Right atrium auricular region (tissue), 2 donors: ENCODE measurements at places on chromosomes 13 and 19. TPM values are rescaled to one million over a fixed set of nuclear protein-coding genes. Genes with fewer than 3 reads are reported as not detected.

GRCh38 chr19:12513531-12514061 lies 29.0 kb upstream of the ZNF709 start:
- peak overlapping the region; percentile 9 for H3K4me3 ChIP-seq
- H3K27ac ChIP-seq = no peak overlapping the region
- no peak for DNase-seq
- H3K27me3 ChIP-seq = no peaks in the 10 kb centered on the region
- no peaks in the 10 kb centered on the region for H3K4me1 ChIP-seq
- H3K36me3 ChIP-seq = no peaks in the 10 kb centered on the region

GRCh38 chr19:16001481-16002312 lies 52.9 kb downstream of the OR10H4 start:
- H3K27me3 ChIP-seq = no peaks in the 10 kb centered on the region
- H3K36me3 ChIP-seq = no peaks in the 10 kb centered on the region
- H3K27ac ChIP-seq = no peak overlapping the region
- peak overlapping the region; percentile 21 for H3K4me3 ChIP-seq
- peak; percentile 58 for DNase-seq

GRCh38 chr19:8046569-8047165 lies 5.9 kb upstream of the CCL25 start:
- no peak overlapping the region for H3K27ac ChIP-seq
- H3K27me3 ChIP-seq = no peaks in the 10 kb centered on the region
- H3K4me3 ChIP-seq = no peak overlapping the region

DNA sequence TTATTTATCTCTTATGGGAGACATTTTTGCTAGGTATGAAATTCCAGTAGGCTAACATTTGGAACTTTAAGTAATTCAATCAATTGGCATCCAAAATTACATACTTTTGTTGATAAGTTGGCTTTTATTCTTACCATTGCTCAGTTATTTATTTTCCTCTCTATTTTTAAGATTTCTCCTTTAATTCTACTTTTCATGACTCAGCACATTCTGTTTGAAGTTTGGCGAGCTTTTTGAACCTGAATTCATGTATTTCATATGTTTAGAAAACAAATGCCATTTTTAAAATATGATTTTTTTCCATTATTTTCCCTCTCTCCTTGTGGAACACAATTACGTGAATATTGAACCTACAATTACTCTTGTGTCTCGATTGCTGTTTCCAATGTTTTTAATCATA lies 2896.3 kb upstream of the PCDH20 start:
- no peaks in the 10 kb centered on the region for H3K36me3 ChIP-seq
- no peak for DNase-seq
- no peaks in the 10 kb centered on the region for H3K4me1 ChIP-seq
- no peak overlapping the region for H3K4me3 ChIP-seq

GRCh38 chr19:35031072-35031881 lies 1.0 kb downstream of the SCN1B start:
- H3K27ac ChIP-seq = peak overlapping the region; percentile 71
- peak overlapping the region; percentile 66 for H3K4me3 ChIP-seq
- peaks cover 20% of the 10 kb centered on the region for H3K4me1 ChIP-seq
- DNase-seq = no peak

The SHANK1 gene
- total RNA-seq = 0.56 TPM
